Stimulated activated CD4-positive, alpha-beta T cell treated with anti-CD3 and anti-CD28 coated beads, TNF-alpha, amount 100 ng/mL, for 1 hour (primary cell): ENCODE measurements at places on chromosomes 6 and 20.

GRCh38 chr20:51512645-51513044, 29.9 kb downstream of the NFATC2 start:
- no peak for DNase-seq

DNA sequence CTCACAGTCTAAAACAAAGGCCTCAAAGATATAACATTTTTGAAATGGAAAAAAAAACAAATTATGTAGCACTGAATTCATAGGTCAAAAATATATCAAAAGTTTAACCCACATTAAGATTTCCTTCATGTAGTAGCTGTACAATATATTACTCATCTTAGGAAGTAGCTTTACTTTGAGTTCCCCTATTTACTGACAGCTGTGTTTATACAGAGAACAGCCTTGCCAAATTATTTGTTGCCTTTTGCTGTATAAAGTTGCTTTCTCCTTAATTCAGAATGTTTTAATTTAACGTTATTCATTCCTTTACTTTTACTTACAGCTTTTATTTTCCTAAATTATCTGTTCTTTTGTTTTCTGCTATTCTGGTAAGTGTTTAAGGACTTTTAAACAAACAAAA, 181.0 kb downstream of the COL12A1 start:
- no peak for DNase-seq

- DNase-seq, result no peak
These were observed 9.4 kb downstream of the C6orf58 start for GRCh38 chr6:127586372-127586771.

DNA sequence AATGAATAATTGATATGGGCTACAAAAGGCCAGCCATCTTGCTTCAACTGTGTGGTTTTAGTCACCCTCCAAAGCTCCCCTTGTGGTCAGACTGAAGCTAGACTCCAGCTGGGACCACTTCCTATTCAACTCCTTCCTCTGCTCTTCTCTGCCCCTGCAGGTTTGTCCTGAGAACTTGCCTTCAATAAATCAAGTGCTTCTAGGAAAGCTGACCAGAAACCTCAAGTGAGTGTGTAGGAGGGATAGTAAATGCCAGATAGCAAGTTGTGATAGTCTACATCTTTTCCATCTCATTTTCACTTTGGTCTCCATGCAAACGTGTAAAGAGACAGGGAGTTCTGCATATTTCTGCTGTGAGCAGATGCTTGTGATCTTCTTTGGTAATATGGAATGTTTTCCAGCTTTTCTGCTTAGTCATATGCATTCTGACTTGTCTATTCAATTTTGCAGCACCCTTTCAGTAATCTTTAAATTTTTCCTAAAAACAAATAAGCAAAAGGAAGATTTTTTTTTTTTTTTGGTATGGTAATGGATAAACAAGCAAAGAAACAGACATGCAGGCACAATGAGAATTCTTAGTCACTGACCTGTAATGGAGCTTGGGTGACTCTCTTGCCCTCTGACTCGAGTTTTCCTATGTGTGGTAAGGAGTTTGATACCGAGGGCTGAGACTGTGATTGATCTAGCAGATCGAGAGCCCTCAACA, 201.3 kb upstream of the BTBD3 start:
- DNase-seq, result no peak

- DNase-seq, result no peak
These were observed 39.1 kb downstream of the TMX4 start for GRCh38 chr20:7980332-7981046.
